ENCODE measurements at places on chromosomes 7 and 10.

GRCh38 chr7:144019457-144019856 is 19.3 kb downstream of the OR6B1 start:
- no peak for DNase-seq

DNA sequence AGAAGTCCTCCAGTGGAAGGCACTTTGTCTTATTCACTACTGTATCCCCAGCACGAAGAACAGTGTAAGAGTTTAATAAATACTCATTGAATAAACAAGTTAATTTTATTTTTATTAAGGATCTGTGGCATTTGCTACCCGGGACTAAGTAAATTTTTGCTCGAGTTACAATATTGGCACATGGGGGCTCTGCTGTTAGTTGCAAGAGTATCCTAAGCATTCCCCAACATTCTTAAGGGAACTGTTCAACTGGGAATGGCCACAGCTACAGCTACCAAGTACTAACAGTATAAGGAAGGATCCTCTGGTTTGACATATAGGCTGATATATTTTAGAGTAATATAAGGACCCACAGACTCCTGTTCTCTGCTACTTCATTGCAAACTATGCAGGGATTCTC is 8.7 kb upstream of the LRRTM3 start:
- no peak for DNase-seq

- no peak for DNase-seq
These were observed 131.1 kb downstream of the ADARB2 start for GRCh38 chr10:1605999-1606940.

- no peak for DNase-seq
These were observed 38.7 kb upstream of the ANK3 start for GRCh38 chr10:60428387-60428737.

DNA sequence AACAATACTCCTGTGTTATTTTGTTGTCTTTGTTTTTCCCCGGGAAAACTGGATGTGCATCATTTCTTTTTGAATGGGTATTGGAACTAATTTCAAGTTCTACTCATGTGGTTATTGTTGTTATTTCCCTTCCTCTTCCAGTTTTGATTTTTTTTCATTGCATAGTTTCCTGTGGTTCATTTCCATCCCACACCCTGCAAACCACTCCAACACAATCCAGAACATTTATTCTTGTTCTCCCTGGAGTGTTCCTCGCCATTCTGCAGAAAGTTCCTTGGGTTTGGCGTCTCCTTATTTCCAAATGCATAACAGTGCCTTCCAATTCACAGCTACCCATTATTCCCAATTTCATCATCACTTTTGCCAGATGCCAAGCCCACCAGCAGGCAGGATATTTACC is 775.1 kb downstream of the TNS3 start:
- DNase-seq: no peak

- DNase-seq: no peak
These were observed 129.4 kb downstream of the ANK3 start for GRCh38 chr10:60260321-60260720.

DNA sequence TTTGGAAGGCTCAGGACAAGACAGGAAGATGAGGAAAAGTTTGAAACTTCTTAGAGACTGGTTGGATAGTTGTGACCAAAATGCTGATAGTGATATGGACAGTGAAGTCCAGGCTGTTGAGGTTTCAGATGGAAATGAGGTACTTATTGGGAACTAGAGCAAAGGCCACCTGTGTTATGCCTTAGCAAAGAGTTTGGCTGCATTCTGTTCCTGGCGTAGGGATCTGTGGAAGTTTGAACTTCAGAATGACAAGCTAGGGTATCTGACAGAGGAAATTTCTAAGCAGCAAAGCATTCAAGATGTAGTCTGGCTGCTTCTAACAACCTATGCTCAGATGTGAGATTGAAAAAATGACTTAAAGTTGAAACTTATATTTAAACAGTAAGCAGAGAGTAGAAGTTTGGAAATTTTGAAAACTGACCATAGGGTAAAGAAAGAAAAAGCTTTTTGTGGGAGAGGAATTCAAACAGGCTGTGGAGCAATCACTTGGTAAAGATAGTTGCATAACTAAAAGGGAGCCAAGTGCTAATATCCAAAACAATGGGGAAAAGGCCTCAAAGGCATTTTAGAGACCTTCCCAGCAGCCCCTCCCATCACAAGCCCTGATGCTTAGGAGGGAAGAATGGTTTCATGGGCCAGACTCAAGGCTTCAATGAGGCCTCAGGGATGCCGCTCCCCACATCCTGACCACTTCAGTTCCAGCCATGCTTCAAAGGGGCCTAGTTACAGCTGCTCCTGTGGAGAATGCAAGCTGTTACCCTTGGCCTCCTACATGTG is 415.1 kb downstream of the INHBA start:
- DNase-seq: no peak

Data from stimulated activated naive B cell treated with anti-CD40 and anti-IgM and Interleukin-4, amounts not matched to agents 10 μg/mL and 1 μg/mL and 100 μg/mL, for 72 hours (primary cell).